ENCODE measurements at places on chromosomes 11 and 22.
A peak's percentile ranks its signal among the peaks of the same experiment; 100 is the strongest.

- DNase-seq, result no peak
Measured at GRCh38 chr11:120270386-120270785, 30.4 kb downstream of the POU2F3 start.

- DNase-seq, result no peak
Measured at GRCh38 chr11:33579101-33579500, 121.5 kb downstream of the C11orf91 start.

GRCh38 chr22:25701056-25701780, 40.8 kb upstream of the MYO18B start:
- DNase-seq, result no peak

DNA sequence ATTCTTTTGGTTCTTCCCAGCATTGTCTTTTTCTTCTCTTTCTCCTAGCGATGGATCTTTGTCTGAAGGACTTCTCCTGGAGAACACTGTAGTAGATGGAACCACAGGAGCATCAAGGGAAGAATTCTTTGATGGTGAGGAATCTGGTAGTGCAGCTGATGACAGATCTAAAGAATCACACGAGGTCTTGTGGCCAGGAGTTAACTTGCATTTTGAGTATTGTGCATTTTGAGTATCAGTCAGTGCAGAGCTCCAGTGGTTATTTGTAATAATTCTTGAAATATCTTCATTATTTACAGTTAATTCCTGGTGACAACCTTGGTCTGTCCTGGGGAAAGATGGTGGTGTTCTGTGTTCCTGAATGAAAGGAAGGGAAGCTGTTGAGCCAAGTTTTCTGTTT, 14.5 kb upstream of the POGLUT3 start:
- no peak for DNase-seq

GRCh38 chr11:72683782-72684200, 9.6 kb upstream of the PDE2A start:
- DNase-seq, result peak; percentile 43

- DNase-seq, result no peak
Measured at GRCh38 chr11:6625156-6625831, 6.1 kb upstream of the TPP1 start.

- DNase-seq, result no peak
Measured at GRCh38 chr11:2717561-2718325, 17.9 kb upstream of the KCNQ1OT1 start.

DNA sequence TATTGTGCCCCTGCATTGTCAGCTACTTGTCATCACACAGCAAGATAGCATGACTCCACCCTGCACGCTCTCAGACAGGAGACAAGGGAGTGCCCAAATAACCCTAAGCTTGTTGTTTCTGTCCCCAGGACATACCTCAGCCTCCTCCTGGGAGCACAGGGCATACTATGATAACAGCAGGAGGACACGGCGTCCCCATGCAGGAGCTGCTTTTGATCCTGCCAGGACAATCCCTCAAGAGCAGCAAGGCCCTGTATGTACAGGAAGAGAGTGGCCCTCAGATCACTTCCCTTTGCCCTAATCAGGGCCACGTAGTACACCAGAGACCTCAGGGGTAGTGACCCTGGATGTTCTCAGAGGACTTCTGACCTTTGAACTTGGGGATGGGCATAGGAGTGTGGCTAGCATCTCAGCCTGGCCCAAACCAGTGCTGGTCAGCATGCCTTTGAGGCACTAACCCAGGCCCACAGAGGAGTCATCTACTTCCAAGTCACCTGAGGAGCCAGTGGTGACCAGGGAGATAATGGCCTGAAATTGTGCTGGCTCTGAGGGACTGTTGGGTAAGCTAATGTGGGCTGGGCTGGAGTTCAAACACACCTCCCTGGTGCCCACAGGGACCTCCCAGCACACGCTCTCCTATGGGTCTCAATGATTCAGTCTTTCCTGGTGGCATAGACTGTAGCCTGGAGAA, 9.2 kb downstream of the APOA4 start:
- no peak for DNase-seq

DNA sequence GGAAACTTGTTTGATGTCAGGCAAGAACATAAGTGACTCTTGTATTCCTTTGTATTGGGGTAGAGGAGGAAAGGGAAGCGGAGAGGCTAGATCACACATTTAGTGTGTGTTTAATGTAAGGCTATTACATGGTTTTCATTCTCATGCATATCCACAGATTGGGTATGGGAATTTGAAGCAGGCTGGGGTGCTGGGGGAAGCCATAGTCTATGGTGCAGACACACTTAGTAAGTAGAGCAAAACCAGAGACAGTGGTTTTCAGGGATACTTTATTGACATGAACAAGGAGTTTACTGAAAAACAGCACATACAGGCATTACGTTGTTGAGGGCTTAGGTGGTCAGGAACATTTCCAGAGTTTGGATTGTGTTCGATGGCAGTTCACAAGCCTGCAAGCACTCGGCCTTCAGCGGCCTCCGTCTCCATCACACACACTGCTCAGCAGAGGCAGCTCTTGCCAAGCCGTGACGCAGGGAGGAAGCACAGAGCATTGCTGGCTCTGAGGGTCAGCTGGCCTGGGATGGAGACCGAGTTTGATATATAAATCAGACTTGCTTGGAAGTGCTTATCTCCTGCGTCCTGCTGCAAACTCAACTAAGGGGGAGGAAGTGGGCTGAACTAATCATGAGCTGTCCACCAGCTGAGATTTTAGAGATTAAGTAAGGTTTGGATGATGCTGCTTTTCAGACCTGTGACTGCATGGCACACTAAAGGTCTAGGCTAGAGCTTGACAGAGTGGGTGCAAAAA, 25.3 kb downstream of the SCN3B start:
- DNase-seq, result no peak

- no peak for DNase-seq
Measured at GRCh38 chr11:18463439-18463838, 7.8 kb downstream of the LDHAL6A start.

DNA sequence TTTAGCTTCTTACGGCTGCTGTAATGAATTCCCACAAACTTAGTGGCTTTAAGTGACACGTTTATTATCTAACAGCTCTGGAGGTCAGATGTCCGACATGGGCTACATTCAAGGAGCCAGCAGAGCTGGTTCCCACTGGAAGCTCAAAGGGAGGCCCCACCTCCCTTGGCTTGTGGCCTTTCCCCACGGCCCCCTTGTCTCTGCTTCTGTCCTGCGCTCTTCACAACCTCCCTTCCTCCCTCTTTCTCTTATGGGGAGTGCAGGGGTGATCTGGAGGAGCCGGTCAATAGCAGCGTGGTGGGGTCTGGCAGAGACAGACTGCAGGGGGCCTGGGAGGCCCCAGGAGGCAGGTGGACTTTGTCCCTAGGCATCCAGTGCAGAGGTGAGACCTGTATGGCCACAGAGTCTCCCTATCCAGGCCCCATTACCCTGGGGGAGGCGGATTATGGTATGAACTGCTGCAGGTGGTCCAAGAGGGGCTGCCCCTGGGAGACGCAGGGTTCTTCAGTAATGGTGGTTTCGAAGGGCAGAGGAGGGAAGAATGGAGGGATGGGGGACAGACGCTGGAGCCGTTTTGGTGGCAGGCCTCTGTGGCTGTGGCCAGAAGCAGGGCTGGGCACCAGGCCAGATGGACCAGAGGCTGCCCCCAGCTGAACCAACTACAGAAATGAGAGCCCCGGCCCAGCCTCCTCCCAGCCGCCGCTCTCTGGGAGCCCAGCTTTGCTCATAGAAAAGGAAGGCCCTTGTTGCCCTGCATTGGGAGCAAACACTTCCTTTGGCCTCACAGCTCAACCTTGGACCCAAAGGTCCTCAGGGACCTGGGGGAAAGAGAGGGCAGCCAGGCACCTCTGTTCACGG, 30.7 kb upstream of the KCNQ1OT1 start:
- DNase-seq, result no peak

DNA sequence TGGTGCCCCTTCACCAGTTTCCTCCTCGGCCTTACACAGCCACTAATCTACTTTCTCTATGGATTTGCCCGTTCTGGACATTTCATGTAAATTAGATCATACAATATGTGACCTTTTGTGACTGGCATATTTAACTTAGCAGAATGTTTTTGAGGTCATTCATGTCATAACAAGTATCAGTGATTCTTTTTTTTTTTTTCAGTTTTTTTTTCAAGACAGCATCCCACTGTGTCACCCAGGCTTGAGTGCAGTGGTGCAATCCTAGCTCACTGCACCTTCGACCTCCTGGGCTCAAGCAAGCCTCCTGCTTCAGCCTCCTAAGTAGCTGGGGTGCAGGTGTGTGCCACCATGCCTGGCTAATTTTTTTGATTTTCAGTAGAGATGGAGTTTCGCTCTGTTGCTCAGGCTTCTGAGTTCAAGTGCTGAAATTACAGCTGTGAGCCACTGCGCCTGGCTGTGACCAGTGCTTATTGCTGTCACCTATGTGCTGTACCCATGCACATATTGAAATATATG, 22.7 kb downstream of the KIAA1671 start:
- no peak for DNase-seq

GRCh38 chr22:39471381-39472141, 14.7 kb downstream of the MGAT3 start:
- DNase-seq, result no peak

DNA sequence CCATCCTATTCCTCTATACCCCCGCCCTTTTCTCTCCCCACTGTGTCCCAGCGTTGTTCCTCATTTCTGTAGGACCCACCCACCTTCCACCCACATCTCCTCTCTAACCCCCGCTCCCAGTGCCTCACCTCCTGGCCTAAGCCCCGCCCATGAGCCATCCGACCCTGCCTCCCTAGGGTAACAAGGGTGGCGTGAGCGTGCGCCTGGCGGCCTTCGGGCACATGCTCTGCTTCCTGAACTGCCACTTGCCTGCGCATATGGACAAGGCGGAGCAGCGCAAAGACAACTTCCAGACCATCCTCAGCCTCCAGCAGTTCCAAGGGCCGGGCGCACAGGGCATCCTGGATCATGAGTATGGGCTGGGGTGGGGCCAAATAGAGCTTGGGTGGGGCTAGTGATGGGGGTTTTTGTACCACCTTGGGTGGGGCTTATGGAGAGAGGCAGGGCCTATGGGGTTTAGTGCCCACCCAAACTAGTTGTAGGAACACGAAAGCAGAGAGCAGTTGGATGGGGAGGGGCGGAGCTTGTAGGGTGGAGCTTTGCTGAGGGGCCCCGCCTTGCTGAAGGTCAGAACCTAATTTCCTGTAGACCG, 4.5 kb downstream of the INPP5J start:
- no peak for DNase-seq

GRCh38 chr11:1858576-1858975, 5.7 kb downstream of the LSP1 start:
- no peak for DNase-seq

DNA sequence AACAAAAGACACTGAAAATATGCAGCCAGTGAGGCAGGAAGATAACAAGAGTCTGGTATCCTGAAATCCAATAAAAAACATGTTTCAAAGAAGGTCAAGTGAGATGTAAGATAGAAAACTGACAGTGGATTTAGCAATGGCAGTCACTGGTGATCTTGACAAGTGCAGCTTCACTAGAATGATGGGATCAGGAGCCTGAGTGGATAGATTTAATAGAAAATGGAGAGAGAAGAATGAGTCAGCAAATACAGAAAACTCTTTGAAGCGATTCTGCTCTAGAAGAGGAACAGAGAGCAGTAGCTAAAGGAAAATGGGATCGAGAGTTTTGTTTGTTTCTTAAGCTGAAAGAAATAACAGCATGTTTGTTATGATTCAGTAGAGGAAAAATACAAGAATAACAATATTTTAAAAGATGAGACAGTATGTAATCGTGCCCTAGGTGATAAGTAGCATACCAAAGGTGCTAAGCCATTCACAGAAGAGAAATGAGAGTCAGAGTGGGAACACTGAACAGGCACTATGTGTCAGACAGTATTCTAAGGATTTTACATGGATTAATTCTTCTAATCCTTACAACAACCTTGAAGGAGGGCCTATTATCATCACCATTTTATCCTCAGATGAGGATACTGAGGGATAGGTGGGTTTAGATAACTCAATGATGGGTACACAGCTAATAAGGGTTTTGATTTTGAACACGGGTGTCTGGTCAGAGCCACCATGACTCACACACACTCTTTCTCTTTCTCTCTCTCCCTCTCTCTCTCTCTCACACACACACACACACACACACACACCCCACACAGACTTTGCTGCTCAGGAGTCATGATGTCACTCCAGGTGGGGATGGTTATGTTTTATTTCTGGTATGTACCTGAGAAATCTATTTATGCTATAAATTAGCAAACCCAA, 36.3 kb downstream of the MRE11 start:
- no peak for DNase-seq

DNA sequence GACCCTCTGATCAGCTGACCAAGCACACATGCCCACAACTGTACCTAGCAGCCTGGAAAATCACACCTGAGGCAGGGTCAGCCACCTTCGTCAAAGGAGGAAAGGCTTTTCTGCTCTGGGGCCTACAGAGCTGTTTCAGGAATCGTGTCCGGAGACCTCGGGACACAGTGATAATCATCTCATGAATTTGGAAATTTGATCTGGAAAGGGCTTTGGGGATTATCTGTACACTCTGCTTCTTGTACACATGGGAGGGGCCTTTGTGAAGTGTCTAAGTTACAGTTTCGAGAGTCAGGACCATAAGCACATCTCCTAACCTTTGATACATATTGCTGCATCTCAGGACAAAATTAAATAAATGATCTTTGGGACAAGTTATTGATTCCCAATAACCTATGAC, 1421.2 kb upstream of the TENM4 start:
- DNase-seq, result no peak

GRCh38 chr11:82996966-82997606, 74.6 kb downstream of the RAB30 start:
- no peak for DNase-seq

- DNase-seq, result no peak
Measured at GRCh38 chr11:114076921-114077331, 17.4 kb downstream of the ZBTB16 start.

DNA sequence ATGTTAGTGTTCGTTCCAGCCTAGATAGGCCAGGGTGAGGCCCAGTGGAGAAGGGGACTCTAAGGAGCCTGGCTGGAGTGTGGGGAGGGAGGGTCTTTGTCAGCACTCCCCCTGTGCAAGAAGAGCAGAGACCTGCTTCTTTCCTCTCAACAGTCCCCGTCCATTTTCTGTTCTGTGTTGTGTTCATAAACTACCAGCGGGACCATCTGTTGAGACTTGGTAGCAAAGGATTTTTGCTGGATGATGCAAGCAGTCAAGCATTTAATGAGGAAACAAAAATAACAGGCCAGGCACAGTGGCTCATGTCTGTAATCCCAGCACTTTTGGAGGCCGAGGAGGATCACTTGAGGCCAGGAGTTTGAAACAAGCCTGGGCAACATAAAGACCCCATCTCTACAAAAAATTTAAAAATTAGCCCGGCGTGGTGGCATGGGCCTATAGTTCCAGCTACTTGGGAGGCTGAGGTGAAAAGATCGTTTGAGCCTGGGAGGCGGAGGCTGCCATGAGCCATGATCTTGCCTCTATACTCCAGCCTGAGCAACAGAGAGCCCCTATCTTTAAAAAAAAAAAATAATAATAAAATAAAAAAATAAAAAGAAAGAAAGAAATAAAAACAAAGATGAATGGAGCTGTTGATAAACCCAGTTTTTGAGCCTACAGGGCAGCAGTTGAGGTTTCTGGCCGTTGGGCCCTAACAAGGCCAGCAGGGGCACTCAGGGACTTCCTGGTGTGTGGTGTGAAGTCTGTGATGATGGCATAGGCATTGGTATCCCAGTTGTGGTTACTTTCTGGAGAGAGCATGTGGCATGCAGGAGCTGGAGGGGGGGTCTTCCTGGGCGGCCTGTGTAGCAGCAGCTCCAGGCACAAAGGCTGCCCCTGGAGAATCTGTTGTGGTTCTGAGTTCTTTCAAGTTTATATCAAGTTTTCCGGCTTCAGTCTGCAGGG, 1.7 kb upstream of the TXNRD2 start:
- DNase-seq, result no peak

- no peak for DNase-seq
Measured at GRCh38 chr22:46848197-46848596, 85.7 kb downstream of the TBC1D22A start.

Measured in stimulated activated CD8-positive, alpha-beta memory T cell treated with anti-CD3 and anti-CD28 coated beads, Interleukin-12 subunit alpha, Interleukin-12 subunit beta, amount 100 ng/mL, for 1 hour (primary cell).